Muscle of leg (tissue), 16 donors: ENCODE measurements at places on chromosomes 11 and 22. TPM values are rescaled to one million over a fixed set of nuclear protein-coding genes. Genes with fewer than 3 reads are reported as not detected.

DNA sequence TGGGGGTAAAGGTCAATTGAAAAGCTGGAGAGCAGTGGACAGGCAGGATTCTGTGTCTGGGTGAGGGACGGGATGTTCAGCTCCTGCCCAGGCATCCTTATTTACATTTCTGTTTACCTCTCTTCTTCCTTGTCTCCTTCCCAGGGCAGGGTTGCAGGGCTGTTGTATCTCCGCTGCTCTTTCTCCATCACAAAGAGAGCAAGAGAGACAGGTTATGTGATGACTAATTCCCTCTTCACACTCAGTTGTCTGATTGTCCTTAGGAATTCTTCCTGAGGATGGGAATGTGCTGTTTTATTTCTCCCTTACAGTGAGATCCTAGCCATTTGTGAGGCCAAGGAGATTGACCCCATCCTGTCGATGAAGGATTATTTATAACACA lies 104.9 kb downstream of the VPREB1 start:
- H3K36me3 ChIP-seq = no peaks in the 10 kb centered on the region
- H3K4me3 ChIP-seq = no peak overlapping the region
- DNase-seq = no peak
- peaks cover 14% of the 10 kb centered on the region for H3K27me3 ChIP-seq

DNA sequence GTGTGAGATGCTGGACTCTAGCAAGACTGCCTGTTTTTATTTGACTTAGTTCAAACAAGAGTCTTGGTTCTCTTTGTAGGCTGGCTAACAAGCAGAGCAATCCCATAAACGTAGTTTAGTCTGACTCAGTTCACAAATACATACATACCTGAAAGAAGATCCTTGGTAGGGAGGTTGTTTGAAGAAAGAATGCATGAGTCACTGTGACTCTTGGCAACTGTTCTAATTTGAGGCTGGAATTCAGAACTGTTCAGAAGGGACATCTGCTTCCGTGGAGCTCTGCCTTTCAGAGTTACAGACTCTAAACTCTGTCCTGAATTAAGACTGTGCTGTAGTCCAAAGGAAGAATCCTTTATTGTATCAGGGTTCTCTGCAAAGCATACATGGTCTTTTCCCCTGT lies 32.2 kb downstream of the C2CD3 start:
- peaks cover 13% of the 10 kb centered on the region for H3K36me3 ChIP-seq
- no peak overlapping the region for H3K4me3 ChIP-seq
- no peaks in the 10 kb centered on the region for H3K27me3 ChIP-seq
- peak overlapping the region; percentile 84 for H3K27ac ChIP-seq
- DNase-seq = peak; percentile 93
- H3K4me1 ChIP-seq = peaks cover 11% of the 10 kb centered on the region

GAL3ST1 gene
- 3.0 TPM for total RNA-seq

RTCB gene
- 74.5 TPM for total RNA-seq

DNA sequence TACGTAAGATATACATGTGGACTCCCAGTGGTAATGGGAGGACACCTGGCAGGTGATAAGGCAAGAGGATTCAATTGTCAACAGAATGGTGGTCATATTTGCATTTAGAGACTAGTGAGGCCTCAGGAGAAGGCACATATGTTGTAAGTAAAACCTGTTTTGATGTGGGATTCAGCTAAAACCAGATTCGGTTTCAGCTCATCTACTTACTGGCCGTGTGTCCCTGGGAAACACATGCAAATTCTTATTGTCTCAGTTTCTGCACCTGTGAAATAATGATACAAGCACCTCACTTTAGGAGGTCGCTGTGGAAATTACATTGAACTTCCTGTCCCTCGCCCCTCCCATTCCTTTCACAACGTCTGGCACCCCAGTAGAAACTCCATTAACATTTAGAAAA lies 78.9 kb upstream of the FIBIN start:
- peaks cover 2% of the 10 kb centered on the region for H3K4me1 ChIP-seq
- no peaks in the 10 kb centered on the region for H3K27me3 ChIP-seq
- peak; percentile 57 for DNase-seq
- H3K36me3 ChIP-seq = no peaks in the 10 kb centered on the region
- H3K27ac ChIP-seq = no peak overlapping the region

DNA sequence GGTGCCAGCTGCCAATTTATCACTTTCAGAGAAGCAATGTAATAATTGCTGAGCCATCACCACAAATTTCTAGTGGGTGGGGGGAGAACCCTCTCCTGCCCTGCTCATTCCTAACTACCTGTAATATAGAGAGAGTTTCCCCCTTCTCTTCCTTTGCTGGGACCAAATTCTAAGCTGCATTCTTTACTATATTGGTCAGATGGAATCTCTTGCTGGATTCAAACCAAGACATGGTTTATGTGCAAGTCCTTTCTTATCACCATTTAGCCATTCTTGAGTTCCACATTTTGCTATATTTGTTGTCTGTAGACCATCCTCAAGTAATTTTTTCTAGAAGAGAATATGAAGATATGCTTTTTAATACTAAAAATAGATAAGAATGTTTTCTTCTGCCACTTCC lies 452.1 kb downstream of the MN1 start:
- no peak overlapping the region for H3K4me3 ChIP-seq
- H3K27me3 ChIP-seq = peaks cover 8% of the 10 kb centered on the region
- no peaks in the 10 kb centered on the region for H3K36me3 ChIP-seq
- no peak overlapping the region for H3K27ac ChIP-seq

DDX25 gene
- 0.35 TPM for total RNA-seq
